ENCODE measurements at places on chromosomes 6 and 20. TPM values are rescaled to one million over a fixed set of nuclear protein-coding genes. Genes with fewer than 3 reads are reported as not detected.
A peak's percentile ranks its signal among the peaks of the same experiment; 100 is the strongest.

DNA sequence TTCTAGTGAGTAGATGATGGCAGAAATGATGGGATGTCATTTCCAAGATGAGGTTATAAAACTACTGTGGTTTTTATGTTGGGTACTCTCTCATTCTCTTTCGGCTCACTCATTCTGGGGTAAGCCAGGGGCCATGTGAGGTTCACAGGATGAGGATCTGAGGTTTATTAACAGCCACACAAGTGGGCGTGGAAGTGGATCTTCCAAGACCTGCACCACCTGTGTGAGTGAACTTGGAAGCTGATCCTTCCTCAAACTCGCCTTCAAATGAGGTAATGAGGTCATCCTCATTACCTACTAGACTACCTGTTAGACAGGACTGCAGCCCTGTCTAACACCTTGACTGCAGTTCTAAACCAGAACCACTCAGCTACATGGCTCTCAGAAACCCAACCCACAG lies 45.1 kb upstream of the TAGAP start:
- H3K27me3 ChIP-seq = no peaks in the 10 kb centered on the region
- DNase-seq = no peak
- peaks cover 5% of the 10 kb centered on the region for H3K36me3 ChIP-seq
- H3K27ac ChIP-seq = no peak overlapping the region

DNA sequence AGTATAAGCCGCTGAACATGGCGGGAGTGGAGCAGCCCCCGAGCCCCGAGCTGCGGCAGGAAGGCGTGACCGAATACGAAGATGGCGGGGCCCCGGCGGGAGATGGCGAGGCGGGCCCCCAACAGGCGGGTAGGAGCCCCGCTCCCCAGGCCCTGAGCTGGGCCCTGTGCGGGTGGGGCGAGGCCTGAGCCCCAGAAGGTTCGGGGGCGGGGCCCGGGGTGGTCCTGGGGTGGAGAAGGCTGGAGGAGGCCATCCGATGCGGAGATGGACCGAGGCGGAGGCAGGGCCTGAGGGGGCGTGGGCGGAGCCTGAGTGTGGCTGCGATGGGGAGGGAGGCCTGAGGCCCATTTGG lies 7.1 kb downstream of the L3MBTL1 start:
- no peaks in the 10 kb centered on the region for H3K36me3 ChIP-seq
- peak overlapping the region; percentile 87 for H3K27ac ChIP-seq
- DNase-seq = no peak
- H3K27me3 ChIP-seq = peaks cover 3% of the 10 kb centered on the region

DNA sequence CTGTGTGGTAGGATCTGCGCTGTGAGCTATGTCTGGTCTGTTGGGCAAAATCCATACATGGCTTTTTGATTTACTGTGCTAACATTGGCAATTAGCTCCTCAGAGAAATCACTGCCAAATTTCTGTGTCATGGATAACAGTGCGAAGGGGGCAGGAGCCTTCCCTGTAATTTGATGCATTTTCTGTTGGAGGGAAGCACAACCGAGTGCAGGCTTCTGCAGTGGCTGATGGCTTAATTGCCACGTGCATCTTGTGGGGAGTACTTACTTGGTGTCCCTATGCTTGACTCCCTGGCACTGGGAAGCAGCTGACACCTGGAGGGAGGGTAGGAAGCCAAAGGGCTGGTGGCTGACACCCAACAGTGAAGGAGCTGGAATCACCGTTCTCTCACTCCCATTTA lies 99.3 kb upstream of the PROKR2 start:
- no peaks in the 10 kb centered on the region for H3K4me1 ChIP-seq
- no peak overlapping the region for H3K4me3 ChIP-seq
- DNase-seq = no peak
- peaks cover 3% of the 10 kb centered on the region for H3K27me3 ChIP-seq

DNA sequence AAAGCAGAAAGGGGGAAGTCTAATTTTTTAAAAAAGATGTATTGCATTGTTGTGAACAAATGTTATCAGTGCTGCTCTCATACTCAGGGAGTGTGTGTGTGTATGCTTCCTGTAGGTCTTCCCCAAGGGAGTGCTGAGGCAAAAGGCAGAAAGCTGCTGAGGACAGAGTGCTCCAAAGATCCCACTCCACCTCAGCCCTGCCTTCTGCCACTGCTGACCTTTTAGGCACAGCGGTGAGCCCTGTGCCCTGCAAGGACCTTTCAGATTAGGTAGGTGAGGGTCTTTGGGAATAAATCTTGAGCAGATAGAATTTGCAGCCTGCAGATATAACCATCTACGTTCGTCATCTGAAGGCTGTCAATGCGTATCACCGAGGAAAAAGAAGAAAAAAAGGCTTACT lies 756.4 kb upstream of the MMS22L start:
- no peaks in the 10 kb centered on the region for H3K27me3 ChIP-seq
- H3K36me3 ChIP-seq = no peaks in the 10 kb centered on the region
- no peaks in the 10 kb centered on the region for H3K4me1 ChIP-seq
- H3K27ac ChIP-seq = no peak overlapping the region

DNA sequence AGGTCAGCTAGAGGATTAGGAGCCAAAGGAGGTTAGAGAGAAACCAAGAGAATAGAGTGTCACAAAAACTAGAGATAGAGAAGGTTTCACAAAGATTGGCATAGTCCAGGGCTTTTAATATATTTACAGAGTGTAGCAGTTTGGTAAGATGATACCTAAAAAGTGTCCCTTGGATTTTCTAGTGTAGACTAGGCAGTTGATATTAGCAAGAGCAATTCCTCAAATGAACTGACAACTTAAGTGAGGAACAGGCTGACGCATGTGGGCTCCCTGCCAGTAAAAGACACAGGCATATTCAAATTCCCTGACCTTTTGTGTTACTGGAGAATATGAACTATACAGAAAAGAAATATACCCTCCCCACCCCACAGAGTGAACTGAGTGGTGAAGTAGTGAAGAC lies 40.1 kb downstream of the VTA1 start:
- DNase-seq = no peak
- H3K27me3 ChIP-seq = no peaks in the 10 kb centered on the region
- H3K4me1 ChIP-seq = peaks cover 4% of the 10 kb centered on the region
- H3K4me3 ChIP-seq = no peak overlapping the region

- no peak for DNase-seq
- H3K27ac ChIP-seq = no peak overlapping the region
- H3K4me1 ChIP-seq = no peaks in the 10 kb centered on the region
These were observed 157.5 kb downstream of the TBX18 start for GRCh38 chr6:84606860-84607259.

GRCh38 chr6:124132256-124132655 lies 328.6 kb downstream of the NKAIN2 start:
- H3K27me3 ChIP-seq = no peaks in the 10 kb centered on the region
- H3K27ac ChIP-seq = no peak overlapping the region
- H3K4me3 ChIP-seq = no peak overlapping the region
- no peaks in the 10 kb centered on the region for H3K4me1 ChIP-seq

- H3K4me3 ChIP-seq = no peak overlapping the region
- no peak for DNase-seq
- no peaks in the 10 kb centered on the region for H3K27me3 ChIP-seq
- H3K27ac ChIP-seq = no peak overlapping the region
- H3K4me1 ChIP-seq = peaks cover 13% of the 10 kb centered on the region
These were observed 93.9 kb downstream of the FOXO3 start for GRCh38 chr6:108654465-108655106.

DNA sequence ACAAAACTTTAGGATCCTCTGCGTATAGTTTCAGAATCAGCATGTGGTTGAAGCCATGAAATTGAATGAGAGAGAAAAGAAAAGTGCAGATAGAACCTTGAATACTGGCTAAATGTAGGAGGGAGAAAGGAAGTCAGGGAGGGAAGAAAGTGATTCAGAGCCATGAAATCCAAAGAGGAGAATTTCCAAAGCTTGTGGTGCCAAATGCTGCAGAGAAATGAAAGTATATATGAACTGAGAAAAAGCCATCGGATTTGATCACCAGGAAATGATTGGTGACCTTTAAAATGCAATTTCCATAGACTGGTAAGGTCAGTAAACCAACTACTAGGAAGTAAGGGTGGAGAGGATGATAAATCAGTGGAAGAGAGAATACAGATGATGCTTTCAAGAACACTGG lies 142.3 kb downstream of the TFAP2A start:
- H3K4me1 ChIP-seq = no peaks in the 10 kb centered on the region
- H3K36me3 ChIP-seq = no peaks in the 10 kb centered on the region
- peaks cover 6% of the 10 kb centered on the region for H3K27me3 ChIP-seq
- H3K4me3 ChIP-seq = no peak overlapping the region
- DNase-seq = no peak
- no peak overlapping the region for H3K27ac ChIP-seq

DNA sequence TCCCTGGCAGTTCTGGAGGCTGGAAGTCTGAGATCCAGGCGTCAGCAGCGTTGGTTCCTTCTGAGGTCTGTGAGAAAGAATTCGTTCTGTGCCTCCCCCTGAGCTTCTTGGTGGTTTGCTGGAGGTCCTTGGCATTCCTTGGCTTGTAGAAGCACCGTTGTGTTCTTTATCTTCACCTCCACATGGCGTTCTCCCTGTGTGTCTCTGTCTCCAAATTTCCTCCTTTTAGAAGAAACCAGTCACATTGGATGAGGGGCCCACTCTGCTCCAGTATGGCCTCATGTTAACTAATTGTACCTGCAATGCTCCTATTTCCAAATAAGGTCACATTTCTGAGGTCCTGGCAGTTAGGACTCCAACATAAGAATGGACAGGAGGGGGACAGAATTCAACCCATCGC lies 73.0 kb upstream of the BACH2 start:
- H3K4me3 ChIP-seq = no peak overlapping the region
- no peaks in the 10 kb centered on the region for H3K36me3 ChIP-seq
- no peaks in the 10 kb centered on the region for H3K27me3 ChIP-seq

GRCh38 chr6:12580290-12580689 lies 136.3 kb upstream of the PHACTR1 start:
- no peaks in the 10 kb centered on the region for H3K4me1 ChIP-seq
- no peak overlapping the region for H3K4me3 ChIP-seq
- no peak for DNase-seq
- H3K27ac ChIP-seq = no peak overlapping the region

DNA sequence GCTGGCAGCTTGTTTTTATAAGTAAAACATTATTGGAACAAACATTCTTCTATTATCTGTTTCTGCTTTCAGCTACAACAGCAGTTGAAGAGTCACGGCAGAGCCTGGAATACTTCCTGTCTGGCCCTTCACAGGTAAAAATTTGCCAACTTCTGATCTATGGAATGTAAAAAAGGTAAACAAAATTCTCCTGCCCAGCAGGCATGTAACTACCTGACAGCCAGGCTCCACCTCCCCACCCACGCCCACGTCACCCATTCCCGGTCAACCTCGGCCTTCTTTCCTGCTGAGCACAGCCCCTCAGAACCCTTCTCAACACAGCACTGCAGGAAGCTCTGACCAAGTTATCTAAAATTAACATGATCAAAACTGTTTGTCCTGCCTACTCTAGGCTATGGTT lies 166.0 kb downstream of the DLL1 start:
- no peak overlapping the region for H3K4me3 ChIP-seq
- H3K36me3 ChIP-seq = peaks cover 3% of the 10 kb centered on the region
- peaks cover 8% of the 10 kb centered on the region for H3K27me3 ChIP-seq
- peaks cover 4% of the 10 kb centered on the region for H3K4me1 ChIP-seq
- no peak for DNase-seq
- no peak overlapping the region for H3K27ac ChIP-seq

DNA sequence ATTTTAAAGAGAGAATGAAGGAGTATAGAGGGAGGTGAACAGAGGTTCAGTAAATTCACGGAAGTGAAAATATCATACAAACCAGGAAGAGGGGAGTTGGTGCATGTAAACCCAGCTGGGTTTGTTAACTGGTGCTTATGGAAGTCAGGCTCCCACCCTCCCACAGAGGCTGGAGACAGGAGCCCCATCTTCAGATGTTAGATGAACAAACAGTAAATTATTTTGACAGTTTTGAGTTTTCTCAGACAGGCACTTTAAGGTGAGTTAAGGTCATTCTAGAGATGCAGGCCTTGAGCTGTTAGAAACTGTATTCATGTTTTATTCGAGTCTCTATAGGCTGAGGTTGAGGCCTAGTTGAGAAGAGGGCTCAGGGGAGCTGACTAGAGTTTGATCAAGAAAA lies 41.8 kb upstream of the FUCA2 start:
- H3K36me3 ChIP-seq = peaks cover 2% of the 10 kb centered on the region
- no peaks in the 10 kb centered on the region for H3K27me3 ChIP-seq
- no peak overlapping the region for H3K4me3 ChIP-seq
- H3K27ac ChIP-seq = no peak overlapping the region
- DNase-seq = no peak

- DNase-seq = no peak
- no peaks in the 10 kb centered on the region for H3K36me3 ChIP-seq
- H3K4me1 ChIP-seq = no peaks in the 10 kb centered on the region
- peaks cover 24% of the 10 kb centered on the region for H3K27me3 ChIP-seq
- no peak overlapping the region for H3K27ac ChIP-seq
These were observed 195.3 kb downstream of the SLC24A3 start for GRCh38 chr20:19407736-19408135.

- no peak for DNase-seq
- no peak overlapping the region for H3K4me3 ChIP-seq
- no peak overlapping the region for H3K27ac ChIP-seq
These were observed 56.8 kb downstream of the PREP start for GRCh38 chr6:105346052-105346451.

- DNase-seq = no peak
- no peak overlapping the region for H3K27ac ChIP-seq
- no peak overlapping the region for H3K4me3 ChIP-seq
- peaks cover 5% of the 10 kb centered on the region for H3K36me3 ChIP-seq
- no peaks in the 10 kb centered on the region for H3K27me3 ChIP-seq
These were observed 48.2 kb downstream of the GMDS start for GRCh38 chr6:2197177-2197671.

DNA sequence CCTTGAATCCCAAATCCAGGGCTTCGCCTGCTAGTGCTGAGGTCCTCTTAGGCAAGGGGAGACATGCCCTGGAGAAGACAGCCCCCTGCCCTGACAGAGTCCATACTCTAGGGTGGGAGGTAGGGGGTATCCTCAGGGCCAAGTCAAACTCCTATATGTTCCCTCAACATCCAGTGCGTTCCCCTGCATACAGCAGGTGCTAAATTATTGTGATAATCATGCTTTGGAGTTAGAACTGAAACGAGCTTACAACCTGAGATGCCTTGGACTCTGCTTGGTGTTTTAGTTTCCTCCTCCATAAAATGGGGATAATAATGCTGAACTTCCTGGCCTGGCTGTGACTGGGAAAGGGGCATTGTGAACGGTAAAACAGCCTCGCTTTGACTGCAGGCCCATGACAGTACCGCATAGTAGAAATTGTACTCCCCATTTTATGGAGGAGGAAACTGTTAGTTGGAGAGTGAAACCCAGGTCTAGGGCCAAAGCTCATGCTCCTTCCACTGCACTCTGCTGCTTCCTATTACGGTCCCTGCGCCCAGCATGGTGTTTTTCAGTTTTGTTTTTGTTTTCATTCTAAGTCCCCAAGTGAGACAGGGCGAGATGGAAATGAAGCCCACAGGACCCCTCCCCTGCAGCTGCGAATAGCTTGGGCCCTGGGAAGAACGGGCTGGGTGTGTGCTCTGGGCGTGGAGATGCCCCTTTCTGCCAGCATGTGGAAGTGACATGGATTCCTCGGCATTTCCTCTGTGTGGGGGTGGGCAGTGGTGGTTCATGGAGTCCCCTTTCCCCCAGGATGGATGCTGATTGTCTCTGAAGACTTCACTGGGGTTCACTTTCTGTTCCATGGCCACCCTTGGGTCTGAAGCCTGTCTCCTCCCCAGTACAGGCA lies 162.5 kb downstream of the VEGFA start:
- H3K27ac ChIP-seq = no peak overlapping the region
- no peak overlapping the region for H3K4me3 ChIP-seq
- no peaks in the 10 kb centered on the region for H3K36me3 ChIP-seq
- no peak for DNase-seq

The FRK gene
- 0.03 TPM for total RNA-seq

The TINAG gene
- not detected for total RNA-seq

The DSE gene
- 4.1 TPM for total RNA-seq

The ARMH2 gene
- total RNA-seq = 1.6 TPM

The C20orf204 gene
- 9.7 TPM for total RNA-seq

The MUC22 gene
- total RNA-seq = not detected

The FAM209B gene
- total RNA-seq = 1.1 TPM
